Activated T-cell treated with anti-CD3 and anti-CD28 coated beads, Interleukin-2, amount 50 U/mL, for 72 hours (primary cell): ENCODE measurements at places on chromosomes 12 and 14.
A peak's percentile ranks its signal among the peaks of the same experiment; 100 is the strongest.

DNA sequence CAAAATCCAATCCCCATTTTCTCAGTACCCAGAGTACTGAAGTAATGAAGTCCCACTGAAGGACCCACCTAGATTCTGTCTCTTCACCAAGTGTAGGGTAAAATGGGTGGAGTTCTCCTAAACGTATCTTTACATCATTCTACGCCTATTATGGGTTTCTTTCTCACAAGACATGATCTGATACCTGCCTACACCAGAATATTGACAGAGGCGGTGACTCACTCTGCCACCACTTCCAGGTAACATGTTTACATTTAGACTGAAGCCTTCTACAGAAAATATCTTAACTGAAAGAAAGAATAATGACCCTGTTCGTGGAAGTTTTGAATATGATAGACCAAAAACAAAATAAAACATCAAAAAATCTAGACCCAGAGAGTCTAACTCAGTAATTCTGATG, 89.8 kb downstream of the BTG1 start:
- peak; percentile 71 for DNase-seq

GRCh38 chr14:68809524-68809923, 16.7 kb upstream of the ZFP36L1 start:
- DNase-seq = no peak

DNA sequence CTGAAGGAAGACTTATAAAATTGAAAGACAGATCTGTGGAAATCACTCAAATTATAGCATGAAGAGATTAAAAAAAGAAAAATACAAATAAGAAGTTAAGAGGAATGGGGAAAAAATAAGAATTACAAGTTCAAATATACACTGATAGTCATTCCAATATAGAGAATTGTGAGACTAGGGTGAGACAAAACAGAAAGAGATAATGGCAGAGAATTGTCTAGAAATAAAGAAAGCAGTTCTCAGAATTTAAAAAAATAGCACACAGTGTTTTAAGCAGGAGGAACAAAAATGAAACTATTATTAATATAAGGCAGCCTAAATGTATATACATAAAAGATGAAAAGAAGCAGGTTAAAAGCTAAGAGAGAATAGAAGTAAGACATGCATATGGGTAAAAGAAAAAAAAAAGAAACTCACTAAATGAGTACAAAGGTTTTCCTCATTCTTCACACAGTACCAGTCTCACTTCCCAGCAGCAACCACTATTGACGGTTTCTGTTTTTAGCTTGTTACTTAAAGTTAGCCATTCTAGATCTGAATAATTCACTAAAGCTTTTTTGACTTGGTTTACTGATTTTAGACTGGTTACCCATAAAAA, 31.1 kb downstream of the SLC38A4 start:
- DNase-seq = peak; percentile 17

DNA sequence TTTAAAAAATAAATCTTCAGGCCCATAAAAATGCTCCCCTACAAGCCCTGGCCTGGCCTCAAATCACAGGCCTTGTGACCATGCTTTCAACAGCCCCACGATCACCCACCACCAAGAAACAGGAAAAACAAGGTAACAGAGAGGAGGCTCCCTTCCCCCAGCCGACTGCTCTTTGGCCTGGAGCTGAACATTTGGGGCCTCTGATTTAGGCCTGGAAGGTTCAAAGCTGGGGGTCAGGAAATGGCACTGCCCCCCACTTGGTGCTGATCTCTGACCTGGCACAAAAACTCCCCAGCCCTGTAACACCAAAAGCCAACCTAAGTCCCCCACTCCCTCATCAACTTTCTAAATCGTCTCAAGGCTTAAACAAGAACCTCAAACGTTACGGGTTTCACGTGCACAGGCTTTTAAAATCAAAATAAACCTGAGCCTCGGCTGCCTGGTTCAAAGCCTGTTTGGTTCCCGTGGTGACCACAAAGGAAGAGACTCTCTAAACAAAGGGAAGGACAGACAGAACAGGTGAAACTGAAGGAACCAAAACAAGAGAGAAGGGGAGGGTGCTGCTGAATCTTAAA, 9.0 kb downstream of the ACTN1 start:
- DNase-seq = no peak

DNA sequence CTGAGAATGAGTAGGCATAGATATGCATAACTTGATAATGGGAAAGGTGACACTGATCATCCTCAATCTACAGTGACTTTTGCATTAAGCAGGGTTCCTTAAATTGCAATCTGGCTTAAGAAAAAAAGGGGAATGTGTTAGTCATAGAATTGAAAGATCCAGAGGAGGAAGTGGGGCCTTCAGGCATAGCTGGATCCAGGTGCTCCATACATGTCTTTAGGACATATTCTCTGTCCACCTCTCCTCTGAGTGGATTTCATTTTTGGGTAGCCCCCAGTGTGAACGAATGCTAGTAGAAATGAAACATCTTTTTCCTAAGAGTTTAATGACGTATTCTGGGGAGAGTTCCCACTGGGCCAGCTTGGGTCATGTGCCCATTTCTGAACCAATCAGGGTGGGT, 27.6 kb downstream of the CCDC63 start:
- no peak for DNase-seq

DNA sequence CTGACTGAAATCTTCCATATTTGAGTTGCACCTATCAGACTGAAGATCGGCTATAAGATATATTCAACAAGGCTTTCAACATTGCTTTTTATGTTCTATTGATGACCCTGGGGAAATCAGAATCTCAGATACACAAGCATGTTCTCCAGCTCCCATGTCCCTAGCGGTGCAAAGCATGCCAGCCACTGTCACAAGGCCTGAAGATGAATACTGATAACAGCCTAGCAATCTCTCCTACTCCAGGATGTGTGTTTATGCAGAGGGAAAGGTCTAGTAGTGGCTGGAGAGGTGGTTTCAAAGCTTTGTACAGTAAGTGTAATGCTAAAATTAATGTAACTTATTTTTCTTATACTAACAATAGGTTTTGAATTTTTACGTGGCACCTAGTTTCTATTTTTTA, 64.6 kb downstream of the SOX5 start:
- no peak for DNase-seq

- DNase-seq = no peak
Measured at GRCh38 chr12:47184813-47185212, 105.1 kb upstream of the AMIGO2 start.

DNA sequence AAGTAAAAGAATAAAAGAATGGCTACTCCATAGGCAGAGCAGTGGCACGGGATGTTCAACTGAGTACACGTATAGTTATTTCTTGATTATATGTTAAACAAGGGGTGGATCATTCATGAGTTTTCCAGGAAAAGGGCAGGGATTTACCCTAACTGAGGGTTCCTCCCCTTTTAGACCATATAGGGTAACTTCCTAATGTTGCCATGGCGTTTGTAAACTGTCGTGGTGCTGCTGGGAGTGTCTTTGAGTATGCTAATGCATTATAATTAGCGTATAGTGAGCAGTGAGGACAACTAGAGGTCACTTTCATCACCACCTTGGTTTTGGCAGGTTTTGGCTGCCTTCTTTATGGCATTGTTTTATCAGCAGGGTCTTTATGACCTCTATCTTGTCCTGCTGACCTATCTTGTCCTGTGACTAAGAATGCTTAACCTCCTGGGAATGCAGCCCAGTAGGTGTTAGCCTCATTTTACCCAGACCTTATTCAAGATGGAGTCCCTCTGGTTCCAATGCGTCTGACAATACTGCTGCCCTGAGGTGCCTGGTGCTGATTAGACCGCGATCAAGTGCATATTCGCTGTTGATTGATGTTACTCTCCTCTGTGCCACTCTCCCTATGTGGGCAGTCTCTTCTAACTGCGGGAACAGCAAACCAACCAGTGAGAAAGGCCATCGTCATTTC, 67.6 kb upstream of the AMN1 start:
- DNase-seq = no peak

DNA sequence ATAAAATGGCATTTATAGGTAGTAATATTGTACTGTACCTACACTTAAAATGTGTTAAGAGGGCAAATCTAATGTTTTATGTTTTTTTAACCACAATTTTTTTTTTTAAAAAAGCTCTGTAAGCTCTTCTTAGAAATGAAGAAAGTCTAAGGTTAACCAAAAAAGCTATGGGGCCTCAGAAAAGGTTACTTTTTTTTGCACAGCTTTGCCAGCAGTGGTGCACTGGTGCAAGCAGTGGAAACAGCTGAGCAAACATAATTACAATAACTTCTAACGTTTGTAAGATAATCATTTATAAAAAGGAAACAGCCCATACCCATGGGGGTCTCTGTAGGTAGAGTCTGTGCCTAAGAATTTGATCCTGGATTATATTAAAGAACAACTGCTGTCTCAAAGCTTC, 85.1 kb upstream of the NID2 start:
- no peak for DNase-seq

DNA sequence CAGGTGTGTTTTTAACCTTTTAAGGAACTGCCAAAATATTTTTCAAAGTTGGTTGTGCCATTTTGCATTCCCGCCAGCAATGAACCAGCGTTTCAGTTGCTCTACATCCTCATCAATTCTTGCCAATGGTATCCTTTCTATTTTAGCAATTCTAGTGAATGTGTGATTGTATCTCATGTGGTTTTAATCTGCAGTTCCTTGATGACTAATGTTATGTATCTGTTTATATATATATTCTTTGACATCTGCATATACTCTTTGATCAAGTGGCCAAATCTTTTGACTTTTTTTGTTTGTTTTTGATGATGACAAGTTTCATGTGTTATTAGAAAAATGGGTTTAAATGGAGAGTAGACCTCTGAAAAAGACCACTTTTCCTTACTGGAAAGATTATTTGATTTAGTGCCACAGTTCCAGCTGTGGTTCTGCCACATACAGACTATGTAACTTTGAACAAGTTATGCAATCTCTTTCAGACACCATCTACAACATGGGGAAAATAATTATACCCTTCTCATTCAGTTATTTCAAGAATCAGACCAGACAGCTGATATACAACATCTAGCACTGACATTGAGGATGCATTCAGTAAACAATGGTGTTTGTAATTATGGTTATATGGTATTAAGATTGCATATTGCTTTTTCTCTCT, 146.3 kb upstream of the CNOT2 start:
- no peak for DNase-seq

GRCh38 chr12:71448150-71448581, 8.6 kb downstream of the LGR5 start:
- no peak for DNase-seq

DNA sequence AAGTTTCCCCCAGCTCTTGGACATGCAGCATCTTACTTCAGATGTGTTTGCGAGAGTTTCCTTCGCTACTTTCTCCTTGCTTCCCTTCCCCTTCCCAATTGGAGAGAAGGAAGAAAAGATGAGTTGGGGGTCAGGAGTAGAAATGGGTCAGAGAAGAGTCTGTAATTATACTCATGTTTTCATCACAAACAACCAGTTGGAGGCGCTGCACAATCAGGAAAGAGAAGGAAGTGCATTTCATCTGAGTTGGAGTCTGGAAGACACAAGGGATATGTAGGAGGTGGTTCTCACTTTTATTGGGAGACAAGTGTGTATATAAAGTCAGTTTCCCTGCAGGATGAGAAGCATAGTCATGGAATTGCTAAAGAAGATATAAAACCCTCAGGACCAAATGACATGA, 31.3 kb upstream of the VSX2 start:
- no peak for DNase-seq

- DNase-seq = no peak
Measured at GRCh38 chr14:90443161-90444076, 46.6 kb downstream of the CALM1 start.

DNA sequence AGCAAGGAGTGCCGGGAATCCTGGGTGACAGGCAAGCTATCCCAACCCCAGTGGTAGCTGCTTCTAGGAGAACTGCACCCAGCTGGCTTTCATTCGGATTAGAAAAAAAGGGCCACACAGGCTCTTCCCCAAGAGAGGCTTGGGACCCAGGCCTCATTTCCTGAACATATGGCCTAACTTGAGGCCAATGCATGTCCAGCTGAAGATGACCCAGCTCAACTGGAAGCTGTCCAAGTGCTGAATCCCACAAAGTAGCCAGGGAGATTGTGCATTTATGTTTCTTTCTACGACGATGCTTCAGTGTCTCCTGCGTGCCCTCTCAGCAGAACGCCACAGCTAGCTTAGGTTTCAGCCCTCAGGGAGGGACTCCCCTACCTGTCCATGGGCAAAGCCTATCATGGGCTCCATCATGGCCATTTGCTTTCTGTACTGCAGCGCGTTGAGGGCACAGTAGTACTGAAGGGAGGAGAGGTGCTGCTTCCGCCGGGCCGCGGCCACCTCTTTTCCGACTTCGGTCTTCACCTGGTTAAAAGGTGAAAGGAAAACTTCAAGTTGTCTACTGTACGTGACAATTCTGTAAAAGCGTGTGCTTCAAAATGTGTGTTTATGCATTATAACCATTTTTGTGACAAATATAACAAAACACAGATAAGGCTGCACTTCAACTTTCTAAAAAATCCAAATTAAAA, 29.1 kb downstream of the APPL2 start:
- no peak for DNase-seq

GRCh38 chr14:57502586-57503254, 9.1 kb upstream of the CCDC198 start:
- no peak for DNase-seq

GRCh38 chr14:64812412-64812811, 67.3 kb downstream of the SPTB start:
- DNase-seq = peak; percentile 31

- DNase-seq = no peak
Measured at GRCh38 chr14:90278199-90279175, 22.1 kb downstream of the PSMC1 start.

GRCh38 chr12:102120886-102121285, 903 bp downstream of the PARPBP start:
- no peak for DNase-seq

GRCh38 chr12:98818239-98818638, 173.1 kb downstream of the APAF1 start:
- DNase-seq = no peak

DNA sequence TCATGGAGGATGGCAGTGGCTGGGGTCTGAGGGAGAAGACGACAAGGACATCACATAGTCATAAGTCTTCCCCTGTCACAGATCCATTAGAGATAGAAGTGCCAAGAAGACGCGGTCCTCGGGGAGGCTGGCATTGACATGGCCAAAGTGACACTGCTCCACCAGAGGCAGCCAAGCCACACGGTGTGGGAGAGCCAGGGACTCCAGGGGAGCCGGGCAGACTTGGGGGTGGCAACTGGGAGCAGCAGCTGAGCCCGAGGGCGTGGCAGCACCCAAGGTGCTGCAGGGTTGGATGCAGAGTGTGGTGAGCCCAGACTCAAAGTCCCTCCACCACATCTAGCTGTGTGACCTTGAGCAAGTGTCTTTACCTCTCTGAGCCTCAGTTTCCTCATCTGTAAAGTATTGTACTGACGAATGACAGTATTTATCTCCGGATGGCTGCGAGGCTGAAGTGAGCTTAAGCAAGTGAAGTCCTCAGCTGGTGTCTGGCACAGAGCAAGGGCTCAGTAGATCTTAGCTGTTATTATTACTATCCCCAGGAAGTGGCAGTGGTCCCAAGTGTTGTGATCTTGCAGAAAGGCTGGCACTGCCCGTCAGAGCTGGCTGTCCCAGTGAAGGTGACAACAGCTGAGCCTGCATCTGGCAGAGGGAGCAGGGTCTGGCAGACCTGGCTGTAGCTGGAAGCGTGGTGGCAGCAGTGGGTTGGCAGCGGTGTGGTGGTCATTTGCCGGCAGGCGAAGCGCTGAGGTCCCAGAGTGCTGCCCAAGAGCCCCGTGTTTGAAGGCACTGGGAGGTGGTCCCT, 54.9 kb downstream of the ZNF664 start:
- no peak for DNase-seq
